ENCODE measurements at places on chromosomes 7 and 10. TPM values are rescaled to one million over a fixed set of nuclear protein-coding genes. Genes with fewer than 3 reads are reported as not detected.

UCN3 gene
- not detected for total RNA-seq

CCL24 gene
- not detected for total RNA-seq

SLC16A9 gene
- total RNA-seq = 0.26 TPM

BEND7 gene
- 4.9 TPM for total RNA-seq

CDH23 gene
- under 0.01 TPM for total RNA-seq

SLC39A12 gene
- under 0.01 TPM for total RNA-seq

Data from dermis microvascular lymphatic vessel endothelial cell (primary cell).